ENCODE measurements at places on chromosomes 12 and 14.

DNA sequence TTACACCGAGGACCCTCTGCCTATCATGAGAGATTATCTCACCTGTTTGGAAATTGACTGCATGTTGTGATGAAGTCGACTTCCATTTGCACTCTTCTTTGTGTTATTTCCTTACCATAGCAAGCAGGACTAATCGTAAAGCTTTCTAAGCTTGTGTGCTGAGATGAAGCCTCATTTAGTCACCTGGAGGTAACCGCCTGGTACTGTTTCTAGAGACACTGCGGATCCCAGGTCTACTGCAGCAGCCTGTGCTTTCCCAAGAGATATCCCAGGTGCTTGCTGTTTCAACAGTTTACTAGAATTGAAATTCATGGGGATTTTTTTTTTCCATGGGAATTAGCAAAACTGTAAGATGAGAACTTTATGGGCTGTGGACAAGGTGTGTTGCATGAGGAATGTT, 131.8 kb downstream of the PTPRR start:
- no peak for DNase-seq

DNA sequence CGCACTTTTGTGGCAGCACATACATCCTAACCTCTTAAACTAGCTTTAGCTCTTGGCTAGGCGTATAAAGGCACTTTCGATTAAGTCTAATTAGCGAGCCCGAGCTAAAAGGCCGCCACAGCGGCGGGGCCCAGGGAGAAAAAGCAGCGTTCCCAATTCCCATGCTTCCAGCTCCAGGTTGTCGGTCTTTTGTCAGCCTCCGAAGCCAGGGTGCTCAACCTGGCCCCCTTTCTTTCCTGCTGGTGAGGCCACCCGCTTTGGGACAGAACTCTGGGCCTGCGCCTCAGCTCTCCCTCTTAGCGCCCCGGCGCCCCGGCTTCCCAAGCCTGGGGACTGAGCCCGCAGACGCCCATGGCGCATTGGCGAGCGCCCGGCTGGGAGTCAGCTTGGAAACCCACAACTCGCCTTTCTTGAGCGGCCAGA, 33.3 kb upstream of the TBX5 start:
- DNase-seq, result no peak

DNA sequence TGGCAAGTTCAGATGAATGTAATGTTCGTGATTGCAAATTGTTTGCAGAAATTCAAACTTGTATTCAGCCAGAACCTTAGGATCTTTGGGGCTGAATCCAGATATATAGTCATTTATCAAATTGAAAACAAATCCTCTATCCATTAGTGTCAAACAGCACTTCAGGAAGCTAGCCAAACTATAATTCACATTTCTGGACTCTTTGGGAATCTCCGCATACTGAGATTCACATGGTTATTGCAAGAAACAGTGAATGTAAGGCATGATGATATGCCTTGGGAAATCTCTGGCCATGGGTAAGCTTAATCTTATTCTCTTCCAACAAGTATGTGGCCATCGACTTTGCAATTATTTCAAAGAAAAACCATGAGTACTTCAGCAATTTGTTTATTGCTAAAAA, 98.5 kb downstream of the KLHL28 start:
- no peak for DNase-seq

DNA sequence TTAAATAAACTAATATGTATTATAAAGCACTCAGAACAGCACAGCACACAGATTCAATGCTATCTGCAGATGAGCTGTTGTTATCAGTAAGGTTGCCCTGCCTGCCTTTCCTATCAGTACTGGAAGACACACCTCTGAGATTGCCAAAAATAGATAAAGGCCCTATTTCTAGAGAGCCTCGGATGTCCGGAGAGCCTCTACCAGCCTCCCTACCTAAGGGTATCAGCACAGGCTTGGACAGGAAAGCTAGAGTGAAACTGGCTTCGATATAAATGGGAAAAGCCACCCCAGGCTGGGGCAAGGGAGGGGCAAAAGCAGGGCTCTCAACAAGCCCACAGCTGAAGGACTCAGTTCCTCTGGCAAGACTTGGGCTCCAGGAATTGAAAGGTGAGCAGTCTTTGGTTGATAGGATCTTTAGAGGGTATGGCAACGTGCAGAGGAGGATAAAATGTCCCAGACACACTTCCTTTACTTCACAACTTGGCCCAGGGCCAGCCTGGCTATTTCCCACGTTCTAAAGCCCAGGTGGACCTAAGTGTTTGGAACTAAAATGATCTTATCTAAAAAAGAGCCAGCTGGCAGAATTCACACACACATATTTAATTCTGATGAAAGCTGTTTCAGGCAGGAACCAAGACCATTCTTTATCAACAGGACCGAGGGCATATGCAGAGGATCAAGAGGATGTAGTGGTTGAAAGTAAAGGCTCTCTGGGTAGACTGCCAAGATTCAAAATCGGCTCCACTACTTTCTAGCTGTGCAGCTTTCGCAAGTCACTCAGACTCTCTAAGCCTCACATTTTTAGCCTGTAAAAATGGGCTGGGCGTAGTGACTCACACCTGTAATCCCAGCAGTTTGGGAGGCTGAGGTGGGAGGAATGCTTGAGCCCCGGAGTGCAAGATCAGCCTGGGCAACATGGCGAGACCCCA, 37.8 kb upstream of the ITPR2 start:
- no peak for DNase-seq

- no peak for DNase-seq
These were observed 100.5 kb upstream of the SSTR1 start for GRCh38 chr14:38107216-38107631.

DNA sequence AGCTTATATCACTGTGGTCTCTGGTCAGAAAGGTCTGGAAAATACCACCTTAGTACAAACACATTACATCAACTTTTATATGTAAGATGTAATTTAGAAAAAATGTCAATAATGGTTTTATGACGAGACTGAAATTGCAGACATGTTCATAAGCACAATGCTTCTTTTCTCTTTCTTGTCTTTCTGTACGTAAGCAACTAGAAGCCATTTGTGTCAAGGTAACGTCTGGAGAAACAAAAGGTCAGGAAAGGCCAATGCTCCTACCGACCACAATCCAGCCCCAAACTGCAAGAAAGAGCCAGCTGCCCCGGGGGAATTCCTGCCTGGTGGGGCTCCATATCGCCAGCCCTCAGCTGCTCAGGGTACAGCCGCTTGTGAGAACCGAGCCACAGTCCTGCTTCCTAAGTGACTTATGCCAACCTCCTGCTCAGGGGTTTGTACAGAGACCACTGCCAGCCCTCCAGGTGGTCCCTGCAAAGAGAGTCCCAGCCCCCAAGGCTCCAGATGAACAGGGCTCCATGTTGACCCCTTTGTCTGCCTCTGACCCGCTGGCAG, 6.3 kb downstream of the ZNF839 start:
- no peak for DNase-seq

DNA sequence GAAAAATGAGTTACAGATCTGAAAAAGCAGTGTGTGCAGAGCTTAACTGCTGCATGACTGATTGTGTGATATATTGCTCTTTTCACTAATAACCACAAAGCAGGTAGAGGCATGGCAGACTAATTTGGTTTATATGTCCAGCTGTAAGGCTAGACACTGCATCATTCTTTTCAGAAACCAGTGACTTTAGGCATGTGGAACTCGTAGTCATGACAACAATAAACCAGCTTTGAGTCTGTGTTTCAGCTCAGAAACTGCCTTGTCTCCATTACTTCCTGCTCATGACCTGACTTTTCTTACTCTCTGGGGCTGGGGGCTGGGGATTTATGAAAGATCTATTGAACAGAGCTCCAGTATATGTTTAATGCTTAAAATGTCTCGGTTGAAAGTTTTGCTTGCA, 146.8 kb upstream of the LRIG3 start:
- no peak for DNase-seq

DNA sequence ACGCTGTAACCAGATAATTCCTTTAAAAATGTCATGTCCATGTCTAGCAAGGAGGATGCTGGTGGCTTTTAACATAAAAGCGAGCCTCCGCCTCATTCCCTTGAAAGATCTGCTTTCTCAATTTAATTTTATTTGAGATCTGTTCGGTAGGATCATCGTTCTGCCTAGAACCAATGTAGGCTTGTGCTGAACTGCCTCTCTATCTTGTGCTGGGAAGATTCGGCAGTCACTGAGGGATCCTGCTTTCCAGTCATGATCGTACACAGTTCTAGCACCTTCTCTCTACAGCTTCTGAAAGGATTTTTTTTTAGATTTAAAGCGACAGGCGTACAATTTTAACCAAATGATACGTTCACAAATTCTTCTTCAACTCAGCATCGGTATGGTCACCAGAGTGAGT, 54.3 kb downstream of the PEBP1 start:
- no peak for DNase-seq

- DNase-seq, result no peak
These were observed 11.9 kb downstream of the BDKRB1 start for GRCh38 chr14:96267916-96268315.

All from cerebellar nuclear complex (tissue), 1 donor.